ENCODE measurements at places on chromosomes 2 and 18.

GRCh38 chr2:65500310-65501040 is 68.1 kb upstream of the SPRED2 start:
- DNase-seq: no peak

DNA sequence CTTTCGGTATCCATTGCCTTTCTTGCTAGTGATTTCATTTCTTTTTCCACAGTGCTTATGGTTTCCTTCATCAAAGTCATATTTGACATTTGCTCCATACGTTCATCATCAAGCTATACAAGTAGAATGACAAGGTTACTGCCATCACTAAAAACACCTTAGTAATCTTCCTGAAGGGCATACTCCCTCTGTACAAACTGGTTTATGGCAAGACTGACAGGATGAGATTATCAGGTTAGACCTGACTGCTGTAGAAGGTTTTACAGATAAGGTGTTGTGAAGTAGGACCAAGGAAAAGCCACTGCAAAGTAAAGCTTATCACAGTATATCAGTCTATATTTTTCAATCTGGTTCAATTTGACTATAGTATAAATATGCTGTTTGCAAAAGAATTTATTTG is 37.5 kb upstream of the C2orf15 start:
- DNase-seq: no peak

DNA sequence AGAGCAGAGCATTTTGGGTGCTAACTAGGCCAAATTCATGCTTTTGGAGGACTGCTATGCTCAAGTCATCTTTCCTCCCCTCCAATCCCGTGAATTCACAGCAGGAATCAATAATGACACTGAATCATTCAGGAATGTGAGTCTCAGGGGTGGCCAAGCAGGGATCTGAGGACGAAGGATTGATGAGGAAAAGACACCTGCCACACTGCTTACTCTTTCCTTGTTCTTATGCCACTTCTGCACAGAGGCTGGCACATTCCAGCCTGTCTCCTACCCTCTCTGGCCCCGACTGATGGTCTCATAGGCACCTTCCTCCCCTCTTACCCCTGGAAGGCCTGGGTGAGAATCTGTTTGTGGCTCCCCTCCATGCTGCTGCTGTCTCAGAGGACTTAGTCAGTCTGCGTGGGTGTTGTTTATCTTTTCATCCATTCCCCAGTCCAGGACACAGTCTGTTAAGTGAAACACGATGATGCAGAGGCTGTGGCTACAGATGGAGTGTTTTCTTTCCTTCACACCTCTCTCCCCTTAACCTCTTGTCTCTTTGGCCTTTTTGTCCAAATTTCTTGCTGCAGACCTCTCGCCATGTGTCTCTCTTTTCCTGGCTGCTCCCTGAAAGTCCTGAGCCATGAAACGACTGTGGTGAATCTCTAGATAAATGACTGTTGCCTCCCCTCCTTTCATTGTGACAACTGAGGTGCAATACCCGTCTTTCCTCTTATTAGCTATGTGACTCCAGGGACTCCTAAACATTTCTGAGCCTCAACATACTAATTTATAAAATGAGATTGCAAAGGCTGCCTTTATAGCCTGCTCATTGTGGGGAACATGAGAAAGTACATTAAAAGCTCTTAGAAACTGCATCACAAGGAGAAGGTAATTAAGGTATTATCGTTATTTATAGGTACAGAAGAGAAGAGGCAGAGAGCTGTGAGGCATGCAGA is 86.9 kb downstream of the RDH14 start:
- DNase-seq: peak; percentile 78

DNA sequence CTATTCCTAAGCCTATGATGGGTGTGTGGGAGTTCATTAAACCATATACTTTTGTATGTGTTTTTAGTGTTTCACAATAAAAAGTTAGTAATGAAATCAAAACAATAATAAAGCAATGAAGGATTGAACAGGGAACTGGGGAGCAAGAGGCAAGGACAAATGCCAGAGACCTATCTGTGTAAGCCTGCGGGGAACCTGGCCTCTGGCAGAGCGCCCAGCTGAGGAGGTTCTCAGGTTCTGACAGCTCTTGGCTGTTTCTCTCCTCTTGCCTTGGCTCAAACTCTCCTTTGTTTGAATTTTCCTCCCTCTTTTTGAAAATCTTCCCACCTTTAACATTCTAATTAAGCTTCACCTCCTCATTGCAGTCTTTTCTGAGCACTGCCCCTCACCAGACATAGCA is 200.0 kb upstream of the NCKAP5 start:
- DNase-seq: no peak

DNA sequence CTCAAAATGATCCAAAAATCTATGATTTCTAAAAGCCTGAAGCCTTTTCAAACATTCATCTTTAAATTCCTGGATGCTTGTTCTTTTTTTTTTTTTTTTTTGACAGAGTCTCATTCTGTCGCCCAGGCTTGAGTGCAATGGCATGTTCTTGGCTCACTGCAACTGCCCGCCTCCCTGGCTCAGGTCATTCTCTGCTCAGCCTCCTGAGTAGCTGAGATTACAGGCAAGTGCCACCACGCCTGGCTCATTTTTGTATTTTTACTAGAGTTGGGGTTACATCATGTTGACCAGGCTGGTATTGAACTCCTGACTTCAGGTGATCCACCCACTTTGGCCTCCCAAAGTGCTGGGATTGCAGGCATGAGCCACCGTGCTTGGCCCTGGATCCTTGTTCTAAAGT is 649.5 kb downstream of the XIRP2 start:
- no peak for DNase-seq

GRCh38 chr18:22872900-22873537 is 60.1 kb upstream of the RBBP8 start:
- DNase-seq: no peak

DNA sequence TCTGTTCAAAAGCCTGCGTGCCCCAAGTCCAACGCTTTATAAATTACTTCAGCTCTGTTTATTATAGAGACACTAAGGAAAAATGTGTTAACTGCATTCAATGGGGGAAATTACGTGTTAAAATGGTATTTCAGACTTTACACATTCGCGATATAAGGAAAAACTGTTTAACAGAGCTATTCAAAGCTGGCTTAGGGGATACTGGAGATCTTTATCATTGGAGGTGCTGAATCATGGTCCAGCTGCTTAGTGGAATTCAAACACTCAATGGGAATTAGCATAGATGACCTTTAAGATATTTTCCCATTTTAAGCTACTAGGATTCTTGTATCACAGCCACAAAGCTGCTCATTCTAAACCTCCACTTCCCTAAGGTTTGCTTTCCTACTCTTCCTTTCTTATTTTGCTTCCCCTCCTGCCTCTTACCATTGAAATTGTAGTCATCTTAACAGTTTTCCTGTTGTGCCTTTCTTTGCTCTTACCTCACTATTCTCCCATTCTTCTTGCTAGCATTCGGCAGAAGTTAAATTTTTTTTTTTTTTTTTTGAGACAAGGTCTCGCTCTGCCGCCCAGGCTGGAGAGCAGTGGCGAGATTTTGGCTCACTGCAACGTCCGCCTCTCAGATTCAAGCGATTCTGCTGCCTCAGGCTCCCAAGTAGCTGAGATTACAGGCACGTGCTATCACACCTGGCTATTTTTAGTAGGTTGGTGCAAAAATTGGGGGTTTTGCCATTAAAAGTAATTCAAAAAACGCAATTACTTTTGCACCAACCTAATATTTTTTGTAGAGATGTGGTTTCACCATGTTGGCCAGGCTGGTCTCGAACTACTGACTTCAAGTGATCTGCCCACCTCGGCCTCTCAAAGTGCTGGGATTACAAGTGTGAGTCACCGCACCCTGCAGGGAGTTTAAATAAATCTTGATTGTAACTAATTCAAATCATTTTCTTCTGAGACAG is 6.5 kb downstream of the SULT6B1 start:
- DNase-seq: peak; percentile 12

DNA sequence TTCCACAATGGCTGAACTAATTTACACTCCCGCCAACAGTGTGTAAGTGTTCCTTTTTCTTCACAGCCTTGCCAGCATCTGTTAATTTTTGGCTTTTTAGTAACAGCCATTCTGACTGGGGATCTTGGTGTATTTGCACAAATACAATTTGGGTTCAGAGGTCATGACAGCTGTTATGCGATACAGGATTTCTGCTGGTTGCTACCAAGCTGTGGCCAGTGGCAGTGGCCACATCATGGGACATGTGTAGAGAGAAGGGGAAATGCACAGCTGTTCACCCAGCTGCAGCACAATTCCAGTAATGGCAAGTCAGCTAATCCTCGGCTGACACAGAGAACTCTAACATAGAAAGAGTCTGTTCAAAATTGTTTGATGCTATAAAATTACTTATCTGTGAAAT is 21.0 kb upstream of the SELENOI start:
- no peak for DNase-seq

- no peak for DNase-seq
Observed at GRCh38 chr2:49621016-49621415, 466.7 kb upstream of the FSHR start.

All from AG20443 (cell line).